Activated naive CD8-positive, alpha-beta T cell treated with anti-CD3 and anti-CD28 coated beads, Interleukin-2, amount 10 ng/mL, durations not matched to agents 7 days and 5 days (primary cell): ENCODE measurements at places on chromosomes 16 and 17.

- DNase-seq: no peak
Observed at GRCh38 chr17:7852262-7852670, 2.6 kb upstream of the TMEM88 start.

GRCh38 chr16:2532494-2533141, 1.4 kb upstream of the CEMP1 start:
- DNase-seq: peak; percentile 70

- DNase-seq: peak; percentile 55
Observed at GRCh38 chr16:81445966-81446906, 1.6 kb downstream of the CMIP start.

DNA sequence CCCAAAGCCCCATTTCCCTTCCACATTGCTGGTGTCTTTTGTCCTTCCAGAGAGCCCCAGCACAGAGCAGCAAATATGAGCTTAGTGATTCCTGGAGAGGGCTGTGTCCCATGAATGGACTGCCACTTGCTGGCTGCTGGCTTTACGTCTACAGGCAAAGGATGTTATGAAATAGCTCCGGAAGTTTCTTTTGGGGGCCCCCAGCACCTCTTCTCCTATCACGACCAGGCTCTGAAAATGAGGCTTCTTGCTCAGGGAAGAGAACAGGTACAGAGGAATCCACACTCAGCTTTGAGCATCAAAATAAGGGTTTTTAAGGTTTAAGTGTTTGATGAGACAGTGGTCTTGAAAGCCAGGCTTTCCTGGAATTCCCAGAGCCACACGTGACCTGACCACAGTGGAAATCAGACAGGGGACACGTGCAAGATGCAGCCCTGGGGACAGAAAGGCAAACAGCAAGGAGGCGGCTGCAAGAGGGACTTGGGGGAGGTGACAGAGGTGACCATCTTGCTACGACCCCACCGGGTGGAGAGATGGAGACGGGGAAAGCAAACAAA, 58.1 kb downstream of the ZDHHC7 start:
- no peak for DNase-seq

DNA sequence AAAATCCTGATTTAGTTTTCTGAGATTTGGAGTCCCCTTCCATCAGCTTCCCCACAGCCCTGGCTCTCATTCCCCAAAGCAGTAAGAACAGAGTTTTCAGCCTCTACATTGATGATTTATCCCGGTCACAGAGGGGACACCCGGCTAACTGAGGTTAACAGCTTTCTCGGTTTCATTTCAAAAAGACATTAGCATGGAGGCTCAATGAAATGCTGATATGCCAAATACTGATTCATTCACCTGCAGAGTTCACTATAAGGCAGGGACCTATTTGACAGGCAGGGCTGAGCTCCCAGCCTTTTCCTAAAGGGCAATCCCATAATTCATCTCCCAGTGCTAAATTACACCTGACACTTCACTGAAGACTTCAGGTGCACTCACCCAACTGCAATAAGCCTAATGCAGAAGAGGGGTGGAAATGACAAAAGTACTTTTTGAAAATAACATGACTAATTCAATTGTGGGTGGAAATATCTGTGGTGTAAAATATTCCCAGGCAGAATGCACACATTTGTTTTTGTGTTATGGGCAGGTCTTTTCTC, 99.8 kb upstream of the PMFBP1 start:
- DNase-seq: no peak

- DNase-seq: no peak
Observed at GRCh38 chr17:55582897-55583296, 71.6 kb upstream of the SMIM36 start.

GRCh38 chr17:43126911-43127290, 1.7 kb upstream of the BRCA1 start:
- no peak for DNase-seq

DNA sequence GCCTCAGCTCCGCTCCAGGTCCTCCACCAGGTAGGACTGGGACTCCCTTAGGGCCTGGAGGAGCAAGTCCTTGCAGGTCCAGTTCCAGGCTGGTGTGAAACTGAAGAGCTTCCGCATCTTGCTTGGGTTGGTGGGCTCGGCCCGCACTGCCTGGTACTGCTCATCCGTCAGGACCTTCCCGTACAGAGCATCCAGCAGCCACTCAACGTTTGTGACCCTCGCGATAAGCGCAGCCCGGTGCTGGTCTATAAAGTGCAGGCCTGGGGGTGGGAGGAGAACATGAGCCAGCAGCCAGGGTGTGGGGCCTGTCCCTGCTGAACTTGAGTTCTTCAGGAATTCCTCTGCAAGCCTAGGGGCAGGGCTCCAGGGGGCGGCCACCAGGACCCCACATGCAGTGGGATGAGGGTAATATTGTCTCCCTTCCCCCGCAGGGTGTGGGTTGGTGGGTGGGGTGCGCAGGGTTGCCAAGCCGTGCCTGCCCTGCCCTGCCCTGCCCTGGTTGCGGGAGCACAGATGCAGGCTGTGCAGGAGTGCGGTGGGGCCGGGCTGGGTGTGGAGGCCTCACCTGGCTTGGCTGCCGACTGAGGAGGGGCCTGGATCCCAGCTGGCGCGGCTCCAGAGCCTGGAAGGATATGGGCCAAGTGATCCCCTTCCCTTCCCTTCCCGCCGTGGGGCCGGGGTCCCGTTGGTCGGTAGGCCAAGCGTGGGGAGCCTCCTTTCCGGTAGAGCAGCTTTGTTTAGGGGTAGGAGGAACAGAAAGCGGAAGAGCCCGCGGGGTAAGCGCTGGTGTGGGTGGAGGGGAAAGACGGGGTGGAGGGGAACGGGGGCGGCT, 762 bp downstream of the PYCARD start:
- DNase-seq: peak; percentile 71

DNA sequence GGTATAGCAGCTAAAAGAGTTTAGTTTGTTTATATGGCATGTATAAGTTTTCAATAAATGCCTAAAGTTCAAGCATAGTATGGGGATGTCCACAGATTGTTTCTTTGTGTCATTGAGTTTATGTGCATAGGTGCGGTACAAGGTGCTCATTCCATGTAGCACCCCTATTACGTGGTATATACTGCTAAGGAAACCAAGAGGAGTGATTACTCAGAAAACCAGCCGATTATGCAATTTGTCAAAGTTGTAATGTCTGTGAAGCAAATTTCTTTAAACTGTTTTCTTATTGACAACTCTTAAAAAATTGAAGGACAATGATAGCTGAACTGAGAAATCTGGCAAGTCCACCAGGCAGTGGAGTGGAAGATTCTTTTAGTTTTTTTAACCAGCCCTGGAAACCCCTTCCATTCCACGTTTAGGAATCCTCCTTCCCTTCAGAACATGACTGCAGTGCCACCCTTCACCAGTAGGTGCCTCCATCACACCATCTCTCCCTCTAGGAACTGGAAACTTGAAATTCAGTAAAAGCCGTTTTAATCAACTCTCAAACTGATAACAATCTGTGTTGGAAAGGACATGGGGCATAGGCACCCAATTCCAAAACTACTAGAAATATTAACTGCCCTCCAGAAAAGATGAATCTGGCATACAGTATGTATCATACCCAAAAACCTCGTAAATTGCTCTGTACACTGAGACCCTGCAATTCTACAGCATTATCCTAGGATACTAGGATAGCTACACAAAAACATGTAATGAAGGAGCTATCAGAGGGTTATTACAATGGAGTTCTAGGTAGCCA, 43.5 kb downstream of the REXO5 start:
- DNase-seq: peak; percentile 63

DNA sequence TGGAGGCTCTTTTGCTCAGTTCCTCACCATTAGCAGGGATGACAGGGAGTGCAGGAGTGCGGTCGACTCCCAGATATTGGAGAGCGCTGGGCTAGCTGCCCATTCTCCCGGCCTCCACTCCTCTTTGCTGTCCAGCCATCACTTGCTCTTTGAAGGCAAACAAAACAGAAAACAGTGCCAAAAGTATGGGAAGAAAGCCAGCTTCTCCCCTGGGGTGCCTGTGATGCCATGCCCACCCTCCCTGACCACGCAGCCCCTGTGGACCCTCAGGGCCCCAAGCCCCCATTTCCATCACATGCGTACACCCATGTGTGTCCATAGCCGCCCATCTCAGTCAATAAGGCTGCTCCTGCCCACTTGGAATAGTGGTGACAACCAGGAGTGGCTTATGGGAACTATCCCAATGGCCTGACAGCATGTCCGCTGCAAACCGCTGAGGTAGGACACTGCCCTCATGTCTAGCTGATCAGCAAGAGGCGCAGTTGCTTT, 30.0 kb downstream of the MAPT start:
- no peak for DNase-seq

DNA sequence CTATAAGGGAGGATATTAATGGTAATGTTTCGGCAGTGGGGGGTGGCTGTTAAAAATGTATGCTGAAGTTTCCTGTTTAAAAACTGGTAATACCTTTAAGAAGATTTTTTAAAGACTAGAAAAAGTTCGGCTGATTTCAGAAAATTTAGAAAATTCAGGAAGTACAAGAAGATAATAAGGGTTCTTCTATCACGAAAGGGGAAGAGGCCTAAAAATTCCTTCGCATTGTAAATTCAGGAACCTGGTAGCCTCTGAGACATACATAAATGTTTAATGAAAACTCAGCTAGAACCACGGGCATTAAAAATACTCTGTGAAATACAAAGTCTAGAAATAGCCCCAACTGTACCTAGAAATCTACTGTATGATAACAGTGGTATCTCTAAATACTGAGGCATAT, 181.2 kb downstream of the PARN start:
- no peak for DNase-seq
